Muscle of leg (tissue), 16 donors: ENCODE measurements at places on chromosomes 13 and 19. TPM values are rescaled to one million over a fixed set of nuclear protein-coding genes. Genes with fewer than 3 reads are reported as not detected.

DNA sequence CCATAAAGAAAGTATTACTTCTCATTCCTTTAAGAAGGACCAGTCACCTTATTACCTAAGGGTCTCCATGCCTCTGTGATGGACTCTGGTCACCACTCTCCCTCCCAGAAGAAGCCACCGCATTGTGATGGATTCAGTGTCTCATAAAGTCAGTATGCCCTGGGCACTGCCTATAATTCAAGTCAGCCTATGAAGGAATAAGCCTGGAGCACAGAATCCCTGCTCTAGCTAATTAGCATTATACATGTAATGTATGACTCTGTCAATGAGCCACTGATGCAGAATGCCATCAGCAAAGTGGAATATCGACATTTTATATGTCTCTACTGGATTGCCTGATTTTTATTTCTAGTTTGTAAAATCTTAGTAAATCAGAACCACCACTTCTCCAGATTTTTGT, 14.9 kb upstream of the FREM2 start:
- DNase-seq = no peak

DNA sequence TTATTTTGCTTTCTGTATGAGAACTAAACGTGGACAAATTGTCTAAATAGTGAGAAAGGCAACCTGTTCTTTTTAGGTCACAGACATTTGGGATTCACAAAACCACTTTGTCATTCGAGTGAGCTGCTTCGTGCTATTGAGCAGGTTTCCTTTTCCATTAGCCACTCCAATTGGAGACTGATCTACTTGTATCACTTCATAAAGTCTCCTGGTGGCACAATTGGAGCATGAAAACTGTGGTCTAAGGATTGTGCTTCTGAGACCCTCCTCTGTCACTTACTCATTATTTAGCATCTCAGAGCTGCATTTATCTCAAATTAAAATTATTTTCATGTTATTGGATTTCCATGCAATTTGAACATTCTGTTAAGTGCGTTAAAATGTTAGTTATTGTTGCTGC, 397.7 kb downstream of the TDRD3 start:
- DNase-seq = no peak

- peak; percentile 16 for DNase-seq
Observed at GRCh38 chr13:60759499-60759898, 362.5 kb downstream of the TDRD3 start.

- DNase-seq = peak; percentile 12
Observed at GRCh38 chr13:109422161-109422560, 364.2 kb downstream of the IRS2 start.

DNA sequence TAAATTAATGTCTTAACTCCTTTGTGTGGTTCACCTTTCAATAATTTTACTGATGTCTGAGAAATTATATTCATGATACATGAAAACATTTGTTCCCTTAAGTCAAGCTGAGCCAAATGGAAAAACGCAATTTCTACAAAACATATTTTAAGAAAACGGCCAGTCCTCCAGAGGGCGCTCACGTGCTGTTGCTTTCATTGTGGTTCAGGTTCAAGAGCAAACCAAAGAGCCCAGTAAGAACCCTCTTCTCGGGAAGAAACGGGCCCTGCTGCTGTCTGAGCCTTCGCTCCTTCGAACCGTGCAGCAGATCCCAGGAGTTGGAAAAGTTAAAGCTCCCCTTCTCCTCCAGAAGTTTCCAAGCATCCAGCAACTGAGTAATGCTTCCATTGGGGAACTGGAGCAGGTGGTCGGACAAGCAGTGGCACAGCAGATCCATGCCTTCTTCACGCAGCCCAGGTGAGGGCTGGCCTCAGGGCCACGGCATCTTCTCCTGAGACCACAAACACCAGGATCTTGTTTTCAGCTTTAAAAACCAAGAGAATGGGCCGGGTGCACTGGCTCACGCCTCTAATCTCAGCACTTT, 4.3 kb downstream of the FAAP24 start:
- peak; percentile 58 for DNase-seq

Gene SRRM5
- 0.18 TPM for total RNA-seq

DNA sequence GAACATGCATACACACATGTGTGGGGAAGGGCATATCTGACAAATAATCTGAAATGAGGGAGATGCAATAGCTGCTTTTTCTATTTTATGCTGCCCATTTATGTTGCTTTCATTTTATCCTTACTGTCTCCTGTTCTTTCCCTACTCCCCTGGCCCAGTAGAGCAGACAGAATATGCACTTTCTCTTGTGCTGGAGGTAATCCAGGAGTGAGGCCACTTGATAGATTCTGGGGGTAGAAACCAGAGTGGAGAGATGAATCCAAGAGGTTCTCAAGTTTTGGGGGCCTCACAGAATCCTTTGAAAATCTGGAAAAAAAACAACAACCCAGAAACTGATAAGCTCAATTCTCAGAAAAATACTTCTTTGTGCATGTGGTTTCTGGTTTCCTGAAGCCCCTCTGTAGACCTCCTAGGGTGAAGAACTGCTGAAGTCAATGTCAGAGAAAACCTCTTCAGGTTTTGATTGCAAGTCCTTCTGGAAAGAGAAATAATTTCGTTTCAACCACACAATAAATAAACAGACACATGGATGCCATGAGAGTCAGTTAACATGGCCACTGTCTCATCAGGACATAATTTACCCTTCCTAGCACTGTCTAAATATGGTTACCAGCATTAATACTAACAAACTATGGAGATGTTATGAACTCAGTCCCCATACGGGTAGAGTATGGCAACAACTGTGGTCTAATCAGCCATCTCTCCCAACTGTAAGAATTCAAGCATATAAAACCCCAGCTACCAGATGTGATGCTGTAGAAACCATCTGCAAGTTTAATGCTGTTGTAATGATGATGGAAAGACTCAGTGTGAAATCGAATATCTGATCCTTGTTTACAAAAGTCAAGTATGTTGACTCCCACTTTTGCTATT, 355.6 kb downstream of the SLC7A1 start:
- DNase-seq = no peak

DNA sequence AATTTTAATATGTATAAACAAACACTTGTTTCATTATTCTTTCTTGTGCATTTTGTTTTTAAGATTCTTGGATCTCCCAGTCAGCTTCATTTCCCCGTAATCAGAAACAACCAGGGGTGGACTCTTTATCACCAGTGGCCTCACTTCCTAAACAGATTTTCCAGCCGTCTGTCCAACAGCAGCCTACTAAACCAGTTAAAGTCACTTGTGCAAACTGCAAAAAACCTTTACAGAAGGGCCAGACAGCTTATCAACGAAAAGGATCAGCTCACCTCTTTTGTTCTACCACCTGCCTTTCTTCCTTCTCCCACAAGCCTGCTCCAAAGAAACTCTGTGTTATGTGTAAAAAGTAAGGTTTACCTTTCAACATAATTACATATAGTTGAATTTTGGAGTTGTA, 44.3 kb downstream of the ZMYM2 start:
- DNase-seq = no peak
